Motor neuron (in vitro differentiated cells): ENCODE measurements at places on chromosomes 2 and 18. TPM values are rescaled to one million over a fixed set of nuclear protein-coding genes. Genes with fewer than 3 reads are reported as not detected.

SLC9A4 gene
- 1.8 and 2.2 TPM in 2 replicates for total RNA-seq

CHAC2 gene
- total RNA-seq: 9.2 and 10.9 TPM in 2 replicates

CREG2 gene
- 5.1 and 6.0 TPM in 2 replicates for total RNA-seq

MAPK4 gene
- total RNA-seq: 10.6 and 11.2 TPM in 2 replicates

LIPG gene
- total RNA-seq: 8.1 and 13.9 TPM in 2 replicates

RGPD4 gene
- 0.15 and 0.27 TPM in 2 replicates for total RNA-seq

SPC25 gene
- total RNA-seq: 0.50 and 0.76 TPM in 2 replicates

IL1RN gene
- total RNA-seq: not detected in 2 replicates

DNA sequence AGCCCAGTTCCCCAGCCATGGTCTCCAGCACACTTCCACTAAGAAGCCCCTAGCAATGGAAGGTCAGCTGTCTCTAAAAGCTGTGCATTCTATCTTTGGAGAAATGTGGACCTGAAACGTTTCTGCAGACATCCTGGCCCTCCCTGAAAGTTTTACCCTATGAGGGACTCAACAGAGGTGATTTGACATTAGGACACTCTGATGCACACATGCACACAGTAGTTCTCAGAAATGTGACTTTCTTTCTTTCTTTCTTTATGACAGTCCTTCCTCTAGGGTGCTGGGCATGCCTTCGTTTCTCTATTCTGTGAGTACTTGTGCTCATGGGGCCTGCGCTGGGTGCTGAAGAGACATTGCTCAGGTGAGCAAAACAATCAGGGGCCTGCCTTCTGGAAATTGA lies 857.3 kb downstream of the RNF144A start:
- no peak for ATAC-seq

GRCh38 chr2:99691926-99692325 lies 202.1 kb upstream of the REV1 start:
- no peak for ATAC-seq

DNA sequence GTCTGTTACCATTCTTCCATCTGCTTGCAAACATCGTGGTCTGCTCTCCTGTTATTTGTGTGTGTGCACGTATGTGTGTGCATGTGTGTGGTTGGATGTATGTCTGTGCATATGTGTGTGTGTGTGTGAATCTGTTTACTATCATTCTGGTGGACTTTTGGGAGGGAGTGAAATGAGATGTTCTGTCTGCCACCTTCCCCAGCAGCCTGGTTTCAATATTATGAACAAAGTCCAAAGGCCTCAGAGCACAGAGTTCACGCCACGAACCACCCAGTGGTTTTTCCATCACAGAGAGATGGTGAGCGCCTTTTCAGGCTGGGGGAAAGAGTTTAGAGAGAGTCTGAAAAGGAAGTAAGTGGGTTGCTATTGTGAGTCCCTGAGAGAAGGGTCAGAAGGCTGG lies 67.1 kb upstream of the YWHAQ start:
- no peak for ATAC-seq

- no peak for ATAC-seq
Observed at GRCh38 chr18:27382567-27383216, 197.6 kb upstream of the CHST9 start.

DNA sequence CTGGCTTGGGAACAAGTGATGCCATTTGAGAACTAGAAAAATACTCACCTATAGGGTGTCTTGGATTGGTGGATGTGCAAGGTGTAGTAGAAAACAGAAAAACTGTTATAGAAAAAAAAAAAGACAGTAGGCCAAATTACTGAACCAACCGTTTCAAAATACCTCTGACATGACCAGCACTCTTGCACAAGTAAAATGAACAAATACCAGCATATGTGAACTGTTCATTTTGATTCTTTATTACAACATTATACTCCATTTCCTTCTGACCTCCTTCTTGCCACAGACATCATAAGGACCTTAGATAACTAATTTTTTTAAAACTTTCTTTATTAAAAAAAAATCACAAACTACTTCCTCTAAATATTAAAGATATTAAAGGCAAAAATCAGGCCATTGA lies 125.5 kb downstream of the ATAD2B start:
- no peak for ATAC-seq

DNA sequence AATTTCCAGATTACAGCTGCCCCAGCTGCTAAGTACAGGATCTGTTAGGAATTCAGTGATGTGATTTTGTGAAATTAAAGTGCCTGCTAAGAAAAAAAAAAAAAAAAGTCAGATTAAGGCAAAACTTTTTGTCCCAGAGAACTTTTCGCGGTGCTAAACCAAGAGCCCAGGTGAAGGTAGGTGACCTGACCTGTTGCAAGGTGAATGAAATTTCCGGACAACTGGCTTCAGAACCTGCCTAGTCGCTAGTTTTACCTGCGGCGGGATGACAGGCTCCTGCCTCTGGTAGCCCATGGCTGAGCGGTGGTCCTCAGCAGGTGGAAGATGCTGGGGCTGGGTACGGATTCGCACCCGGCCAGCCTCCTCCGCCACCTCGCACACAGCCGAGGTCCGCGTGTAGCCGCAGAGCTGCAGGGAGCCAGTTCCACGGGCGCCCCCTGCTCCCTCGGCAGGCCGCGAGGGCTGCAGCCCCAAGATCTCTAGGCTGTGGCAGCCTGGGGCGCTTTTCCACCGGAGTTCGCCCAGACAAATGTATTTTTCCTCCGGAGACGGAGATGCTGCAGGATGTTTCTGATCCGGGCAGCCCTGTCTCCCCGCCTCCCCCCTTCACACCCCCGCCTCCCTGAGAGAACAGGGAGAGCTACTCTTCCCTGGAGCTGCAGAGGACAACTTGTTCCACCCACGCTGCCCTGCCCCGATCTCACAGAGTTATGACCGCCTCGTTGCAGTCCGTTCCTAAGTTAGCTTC lies at the start of gene SLC38A11:
Gene SLC38A11, minus strand, starts transcription at position 572 of the 748 bp plus-strand sequence. Its CDS starts 278 bp downstream, at position 294.
- no peak for ATAC-seq

GRCh38 chr2:96824079-96824870 lies 8.2 kb downstream of the CNNM3 start:
- ATAC-seq: no peak

GRCh38 chr2:152715854-152716428 lies 1.3 kb downstream of the PRPF40A start:
- no peak for ATAC-seq

- no peak for ATAC-seq
Observed at GRCh38 chr18:40168026-40168425, 1787.0 kb upstream of the PIK3C3 start.

GRCh38 chr2:230903231-230904150 lies 21.6 kb downstream of the GPR55 start:
- no peak for ATAC-seq

DNA sequence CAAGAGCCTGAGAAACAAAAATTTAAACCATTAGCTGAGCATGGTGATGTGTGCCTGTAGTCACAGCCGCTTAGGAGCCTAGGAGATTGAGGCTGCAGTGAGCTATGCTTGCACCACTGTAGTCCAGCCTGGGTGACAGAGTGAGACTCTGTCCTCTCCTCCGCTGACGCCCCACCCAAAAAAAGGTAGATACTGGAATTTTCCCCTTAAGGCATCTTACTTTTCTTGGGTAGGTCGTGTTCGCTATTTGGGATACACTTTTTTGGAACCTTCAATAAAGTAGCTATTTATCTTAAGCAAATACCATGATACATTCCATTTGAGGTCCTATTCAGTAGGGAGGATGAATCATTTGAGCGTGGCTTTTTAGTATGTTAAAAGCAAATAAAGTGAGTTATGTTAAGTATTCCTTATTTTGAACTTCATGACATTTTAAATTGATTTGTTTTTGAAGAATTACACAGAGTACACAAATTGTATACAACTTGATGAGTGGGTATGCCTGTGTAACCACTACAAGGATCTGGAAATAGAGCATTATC lies 38.7 kb downstream of the RALBP1 start:
- no peak for ATAC-seq

- peak; percentile 95 for ATAC-seq
Observed at GRCh38 chr2:24123195-24123921, at the start of the genes FAM228B and PFN4. TSS of gene FAM228B (plus strand) at chr2:24123469. CDS start at chr2:24124362, 893 bp downstream. TSS of gene PFN4 (minus strand) at chr2:24123334. CDS start at chr2:24122535, 799 bp downstream.

DNA sequence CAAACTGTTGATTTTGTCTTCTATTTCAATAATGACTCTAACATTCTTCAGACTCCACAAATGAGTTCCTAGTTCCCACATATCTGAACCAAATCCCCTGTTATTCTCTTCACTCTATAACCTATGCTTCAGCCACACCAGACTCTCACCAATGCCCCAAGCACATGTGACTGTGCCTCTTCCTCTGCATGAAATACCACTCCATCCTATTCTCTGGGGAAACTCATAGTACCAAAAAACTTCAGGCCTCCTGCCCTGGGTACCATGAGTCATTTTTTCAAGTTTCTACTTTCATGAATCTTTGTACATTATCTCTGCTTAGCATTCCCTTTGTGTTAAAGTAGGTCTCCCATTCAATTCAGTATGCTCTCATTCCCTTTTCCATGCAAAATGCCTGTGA lies 353.2 kb downstream of the ZEB2 start:
- no peak for ATAC-seq

DNA sequence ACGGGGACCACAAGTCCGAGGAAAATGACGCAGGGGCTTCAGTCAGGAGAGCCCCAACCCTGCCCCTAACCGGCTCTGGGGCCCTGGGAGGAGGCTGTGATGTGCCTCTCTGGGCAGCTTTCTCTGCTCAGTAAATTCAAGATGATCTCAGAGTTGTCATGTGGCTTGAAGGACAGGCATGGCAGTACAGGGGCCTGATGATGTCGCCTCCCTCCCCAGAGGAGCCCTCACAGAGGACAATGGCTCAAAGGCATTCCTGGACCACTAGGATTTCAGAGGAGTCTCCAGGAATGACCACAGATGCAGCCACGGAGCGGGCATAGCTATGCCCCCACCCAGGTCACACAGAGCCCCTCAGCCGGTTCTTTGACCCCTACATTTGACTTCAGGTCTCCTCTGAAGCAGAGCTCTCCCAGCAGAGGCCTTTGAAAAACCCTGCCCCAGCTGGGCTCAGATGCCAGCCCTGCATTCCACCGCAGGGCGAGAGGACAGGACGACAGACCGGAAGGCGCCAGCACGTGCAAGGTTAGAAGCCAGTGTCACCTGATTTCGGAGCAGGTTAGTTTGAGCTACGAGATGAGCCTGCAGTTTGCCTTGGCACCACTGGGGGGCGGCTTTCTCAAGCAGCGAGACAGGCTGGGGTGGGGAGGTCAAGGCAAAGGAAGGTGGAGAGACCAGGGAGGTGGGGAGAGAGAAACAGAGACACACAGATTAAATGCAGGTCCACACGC lies 39.2 kb downstream of the BIN1 start:
- peak; percentile 74 for ATAC-seq

DNA sequence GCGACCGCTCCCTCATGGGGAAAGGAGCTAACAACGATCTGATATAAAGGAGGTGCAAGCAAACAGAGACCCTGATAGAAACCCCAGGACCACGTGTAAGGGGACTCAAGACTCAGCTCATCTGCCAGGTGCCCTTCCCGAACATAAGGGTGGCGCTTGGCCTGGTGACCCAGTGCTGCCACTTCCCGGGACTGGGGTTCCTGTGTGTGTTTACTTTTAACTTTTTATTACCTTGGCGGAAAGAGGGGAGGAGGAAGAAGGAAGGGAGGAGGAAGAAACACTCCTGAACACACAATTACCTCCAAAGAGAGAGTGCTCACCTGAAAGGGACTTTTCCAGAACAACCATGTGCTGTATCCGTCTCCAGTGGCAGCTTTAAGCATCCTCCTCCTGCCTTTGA lies 56.5 kb upstream of the EDAR start:
- ATAC-seq: no peak

GRCh38 chr2:191295088-191295487 lies 49.9 kb downstream of the MYO1B start:
- ATAC-seq: no peak

DNA sequence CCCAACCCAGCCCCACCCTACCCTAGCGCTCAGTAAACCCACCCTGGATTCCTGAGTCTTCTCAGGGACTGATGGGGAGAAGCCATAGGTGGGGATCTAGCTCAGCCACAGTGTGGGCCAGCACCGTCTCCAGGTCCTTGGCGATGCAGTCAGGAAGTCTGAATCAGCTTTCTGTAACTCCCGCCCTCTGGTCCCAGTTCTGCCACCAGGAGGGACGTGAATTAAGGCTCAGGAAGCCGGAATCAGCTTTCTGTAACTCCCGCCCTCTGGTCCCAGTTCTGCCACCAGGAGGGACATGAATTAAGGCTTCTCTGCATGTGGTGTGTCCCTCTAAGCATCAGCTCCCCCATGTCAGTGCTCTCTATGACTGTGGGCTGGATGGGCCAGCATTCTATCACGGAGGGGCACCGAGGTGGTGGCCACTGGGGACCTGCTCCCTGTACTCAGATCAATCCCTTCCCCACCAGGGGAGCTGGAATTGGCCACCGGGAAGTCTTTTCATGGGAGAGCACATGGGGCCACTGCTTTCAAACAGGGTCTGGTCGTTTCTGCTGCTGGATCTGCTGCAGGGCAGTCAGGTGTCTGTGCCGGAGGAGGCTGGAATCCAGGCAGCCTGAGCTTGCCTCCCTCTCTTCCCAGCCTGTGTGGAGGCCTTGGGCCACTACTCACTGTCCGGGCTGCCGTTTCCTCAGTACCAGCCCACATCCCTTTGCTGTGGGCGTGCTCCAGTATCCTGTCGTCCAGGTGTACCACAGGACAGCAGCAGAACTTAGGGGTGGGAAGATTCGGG lies 24.7 kb downstream of the ASB18 start:
- ATAC-seq: no peak

DNA sequence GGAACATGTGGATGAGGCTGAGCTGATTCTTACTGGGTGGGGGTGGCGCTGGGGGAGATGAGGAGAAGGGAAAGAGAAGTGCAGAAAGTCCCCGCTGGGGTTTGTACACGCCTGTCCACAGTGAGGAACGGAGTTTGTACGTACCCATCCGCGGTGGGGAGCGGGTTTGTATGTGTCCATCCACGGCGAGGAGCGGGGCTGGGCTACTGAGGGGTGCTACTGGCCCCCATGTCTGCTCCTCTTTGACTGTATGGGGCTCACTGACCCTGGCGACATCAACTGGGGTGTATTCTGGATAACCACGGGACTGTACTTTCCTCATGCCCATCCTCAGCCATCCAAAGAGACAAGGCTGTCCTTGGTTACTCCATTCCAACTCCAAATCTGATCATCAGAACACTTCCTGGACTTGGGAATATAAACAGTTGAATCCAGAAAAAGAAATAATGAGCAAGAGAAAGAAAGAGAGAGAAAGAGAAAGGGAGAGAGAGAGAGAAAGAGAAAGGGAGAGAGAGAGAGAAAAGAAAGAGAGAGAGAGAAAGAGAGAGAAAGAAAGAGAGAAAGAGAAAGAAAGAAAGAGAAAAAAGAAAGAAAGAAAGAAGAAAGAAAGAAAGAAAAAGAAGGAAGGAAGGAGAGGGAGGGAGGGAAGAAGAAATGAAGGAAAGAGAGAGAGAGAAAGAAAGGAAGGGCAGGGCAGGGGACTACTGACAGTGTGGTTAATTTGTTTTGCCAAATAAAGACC lies 21.0 kb downstream of the MAL start:
- ATAC-seq: no peak

DNA sequence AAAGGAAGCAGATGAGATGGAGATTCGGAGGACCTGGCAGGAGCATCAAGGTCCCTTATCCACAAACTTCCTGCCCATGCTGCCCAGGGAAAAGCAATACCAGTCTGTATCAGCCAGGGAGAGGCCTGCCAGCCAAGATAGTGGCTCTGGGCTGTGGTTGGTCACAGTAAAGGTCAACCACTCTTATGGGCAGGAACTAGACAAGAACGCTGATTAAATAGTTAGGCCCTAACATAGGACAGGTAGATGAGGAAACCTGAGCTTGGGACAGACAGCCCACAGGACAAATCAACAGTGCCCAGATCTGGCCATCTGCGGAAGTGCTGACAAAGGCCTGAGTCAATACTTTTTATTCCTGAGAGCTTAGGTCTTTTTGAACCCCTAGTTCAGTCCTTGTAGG lies 10.7 kb downstream of the PSTPIP2 start:
- no peak for ATAC-seq

- ATAC-seq: no peak
Observed at GRCh38 chr2:4973973-4974372, 718.2 kb upstream of the SOX11 start.
